IMR-90 (cell line): ENCODE measurements at places on chromosomes 2 and 18. TPM values are rescaled to one million over a fixed set of nuclear protein-coding genes. Genes with fewer than 3 reads are reported as not detected.

DNA sequence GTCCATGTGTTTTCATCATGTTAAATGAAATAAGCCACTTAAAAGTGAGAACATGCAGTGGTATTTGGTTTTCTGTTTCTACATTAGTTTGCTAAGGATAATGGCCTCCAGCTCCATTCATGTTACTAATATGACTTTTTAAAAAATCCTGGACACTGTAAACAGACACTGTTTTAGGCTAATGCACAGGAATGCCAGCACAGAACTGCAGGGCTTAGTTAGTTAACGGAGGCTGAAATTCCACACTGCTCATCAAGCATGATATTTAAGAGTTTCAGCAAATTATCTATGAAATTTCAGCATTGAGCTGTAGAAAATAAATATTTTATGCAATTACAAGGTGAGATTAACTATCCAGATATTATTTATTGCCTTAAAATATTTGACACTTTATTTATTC lies 42.5 kb upstream of the PAX3 start:
- DNase-seq = no peak

GRCh38 chr2:120605231-120605935 lies 130.3 kb upstream of the GLI2 start:
- peak; percentile 31 for DNase-seq

QPCT gene
- total RNA-seq = 2.2 TPM in 2 replicates

GRCh38 chr2:236706288-236706687 lies 136.7 kb downstream of the ACKR3 start:
- DNase-seq = no peak

DNA sequence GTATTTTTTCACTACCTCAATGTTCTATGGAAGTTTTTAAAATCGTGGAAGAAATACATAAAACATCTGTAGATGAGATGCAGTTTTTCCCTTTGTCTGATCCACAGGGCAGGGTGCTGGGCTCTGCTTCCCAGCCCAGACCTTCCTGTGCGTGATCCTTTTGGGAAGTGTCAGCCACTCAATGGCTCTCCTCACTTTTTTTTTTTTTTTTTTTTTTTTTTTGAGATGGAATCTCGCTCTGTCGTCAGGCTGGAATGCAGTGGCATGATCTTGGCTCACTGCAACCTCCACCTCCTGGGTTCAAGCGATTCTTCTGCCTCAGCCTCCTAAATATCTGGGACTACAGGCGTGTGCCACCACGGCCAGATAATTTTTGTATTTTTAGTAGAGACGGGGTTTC lies 32.8 kb downstream of the SOWAHC start:
- DNase-seq = no peak

SMYD1 gene
- not detected in 2 replicates for total RNA-seq

DNA sequence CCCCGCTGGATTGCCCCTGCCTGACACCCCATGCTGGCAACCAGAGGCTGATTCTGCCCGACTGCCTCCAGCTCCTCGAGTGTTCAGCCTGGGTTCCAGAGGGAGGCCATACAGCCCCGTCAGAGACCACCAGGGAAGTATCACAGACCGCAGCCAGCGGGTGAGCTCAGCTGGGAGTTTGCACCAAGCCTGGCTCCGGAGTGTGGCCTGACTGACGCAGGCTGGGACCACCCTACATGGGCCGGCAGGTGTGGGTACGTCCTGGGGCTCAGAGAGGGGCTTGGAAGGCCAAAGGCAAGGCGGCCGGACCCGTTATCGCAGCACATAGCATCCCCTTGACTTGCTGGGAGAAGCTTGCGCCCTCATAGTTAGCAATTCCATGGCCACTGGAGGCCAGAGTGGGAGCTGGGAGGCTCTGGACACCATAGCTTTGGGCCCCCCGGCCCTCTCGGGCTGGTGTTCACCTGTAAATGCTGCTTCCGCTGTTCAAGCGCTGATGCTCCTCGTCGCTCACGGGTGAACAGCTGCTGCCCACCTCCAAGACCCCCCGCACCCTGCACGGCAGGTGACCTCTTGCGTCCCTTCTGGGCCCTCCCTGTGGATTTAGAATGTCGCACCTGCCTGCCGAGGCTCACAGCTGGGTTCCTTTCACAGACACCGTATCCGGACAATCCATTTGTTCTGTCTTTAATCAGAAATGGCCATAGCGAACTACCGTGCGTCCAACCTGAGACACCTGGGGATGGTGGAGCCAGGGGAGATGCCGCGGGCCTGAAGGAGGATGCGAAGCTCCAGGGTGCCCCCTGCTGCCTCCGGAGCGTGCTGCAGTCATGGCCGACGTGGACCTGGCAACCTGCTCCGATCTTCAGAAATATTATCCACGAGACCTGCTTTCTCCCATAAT lies 31.2 kb upstream of the SLC66A3 start:
- peak; percentile 44 for DNase-seq

HYCC2 gene
- total RNA-seq = 9.1 and 10.0 TPM in 2 replicates

SERPINB4 gene
- not detected in 2 replicates for total RNA-seq

DNA sequence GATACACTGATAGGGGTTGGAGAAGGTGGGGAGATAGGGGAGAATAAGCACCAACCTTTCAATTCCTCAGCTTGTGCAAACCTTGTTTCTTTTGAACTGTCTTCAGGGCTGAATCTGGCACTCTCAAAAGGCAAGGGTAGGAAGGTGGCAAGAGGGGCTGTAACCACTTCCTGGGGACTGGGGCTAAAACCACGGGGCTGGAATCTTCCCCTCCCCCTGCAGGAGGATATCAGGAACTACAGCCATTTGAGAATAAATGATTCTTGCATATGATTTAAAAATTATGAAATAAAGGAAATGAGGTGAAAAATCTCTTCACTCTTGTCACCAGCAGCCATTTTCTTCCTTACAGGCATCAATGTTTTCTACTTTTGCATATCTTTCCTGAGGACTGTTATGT lies 50.8 kb downstream of the ATOH8 start:
- DNase-seq = no peak

DNA sequence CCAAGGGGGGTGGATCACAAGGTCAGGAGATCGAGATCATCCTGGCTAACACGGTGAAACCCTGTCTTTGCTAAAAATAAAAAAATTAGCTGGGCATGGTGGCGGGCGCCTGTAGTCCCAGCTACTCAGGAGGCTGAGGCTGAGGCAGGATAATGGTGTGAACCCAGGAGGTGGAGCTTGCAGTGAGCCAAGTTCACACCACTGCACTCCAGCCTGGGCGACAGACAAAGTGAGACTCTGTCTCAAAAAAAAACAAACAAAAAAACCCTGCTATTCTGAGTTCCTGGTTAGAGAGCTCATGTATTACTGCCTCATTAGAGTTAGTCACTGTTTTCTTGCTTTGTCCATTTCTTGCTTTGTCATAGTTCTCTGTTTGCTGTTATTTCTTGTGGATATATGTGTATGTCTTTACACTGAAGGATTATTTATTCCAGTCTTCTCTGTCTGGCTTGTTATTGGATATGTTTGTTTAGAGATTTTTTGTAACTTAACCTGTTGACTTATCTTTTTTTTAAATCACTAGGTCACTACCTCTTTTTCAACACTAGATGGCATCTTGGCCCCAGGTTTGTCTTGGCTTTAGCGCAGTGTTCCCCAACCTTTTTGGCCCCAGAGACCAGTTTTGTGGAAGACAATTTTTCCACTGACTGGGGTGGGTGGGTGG lies 17.0 kb downstream of the TTLL4 start:
- DNase-seq = peak; percentile 34

GRCh38 chr2:47946593-47946992 lies 40.3 kb upstream of the FBXO11 start:
- DNase-seq = no peak

GRCh38 chr2:51650769-51651168 lies 618.8 kb upstream of the NRXN1 start:
- no peak for DNase-seq

DNA sequence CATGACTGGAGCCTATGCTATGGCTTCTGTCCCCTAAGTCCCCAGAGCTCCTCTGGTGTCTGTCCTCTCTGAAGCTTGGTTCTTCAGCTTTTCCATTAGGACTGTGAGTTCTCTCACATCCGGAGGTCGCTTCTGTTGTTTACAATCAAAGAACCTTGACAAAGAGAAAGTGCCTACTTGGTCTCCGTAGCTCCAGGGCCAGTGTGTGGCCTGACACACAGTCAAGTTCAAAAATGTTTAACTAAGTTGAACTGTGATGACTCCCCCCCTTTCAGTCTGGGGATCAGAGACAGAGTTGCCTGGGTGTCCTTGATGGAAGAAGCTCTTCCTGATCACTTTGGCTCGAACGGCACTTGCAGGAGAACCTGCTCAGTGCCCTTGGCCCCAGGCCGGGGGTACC lies 26.3 kb upstream of the YWHAQ start:
- DNase-seq = no peak

- DNase-seq = no peak
These were observed 269.4 kb upstream of the LRRTM1 start for GRCh38 chr2:80573950-80574349.

DNA sequence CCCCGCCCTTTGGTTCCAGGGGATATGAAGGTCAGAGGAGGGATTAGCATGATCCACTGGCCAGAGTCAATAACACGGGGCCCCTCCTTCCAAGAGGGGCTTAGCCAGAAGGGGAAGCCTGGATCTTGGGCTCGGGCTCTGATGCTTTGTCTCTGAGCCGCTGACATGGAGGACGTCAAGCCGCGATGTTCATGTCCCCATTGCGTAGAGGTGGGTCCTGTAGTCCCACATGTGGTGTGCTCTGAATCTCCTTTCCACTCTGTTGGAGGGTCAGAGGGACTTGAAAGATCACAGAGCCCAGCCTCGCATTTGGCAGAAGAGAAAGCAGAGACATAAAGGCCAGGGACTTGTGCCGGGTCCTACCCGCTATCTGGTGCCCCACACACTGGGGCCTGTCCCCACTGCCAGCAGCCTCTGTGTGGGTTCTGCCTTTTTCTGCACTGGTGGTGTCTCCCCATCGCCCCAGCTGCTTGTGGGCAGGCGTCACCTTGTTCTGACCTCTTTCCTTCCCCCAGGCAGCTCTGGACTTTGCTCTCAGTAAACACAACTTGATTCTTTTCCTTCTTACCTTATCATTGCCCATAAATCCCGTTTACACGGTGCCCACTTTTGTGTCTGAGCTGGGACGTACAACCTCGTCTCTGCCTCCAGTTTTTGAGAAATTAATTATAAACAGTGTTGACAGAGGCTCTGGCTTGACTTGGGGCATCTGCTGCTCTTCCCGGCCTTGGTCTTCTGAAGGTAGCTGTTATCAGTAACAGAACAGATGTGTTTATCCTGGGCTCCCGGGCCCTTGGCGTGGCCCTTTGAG lies 48.8 kb downstream of the SH3BP4 start:
- no peak for DNase-seq

DNA sequence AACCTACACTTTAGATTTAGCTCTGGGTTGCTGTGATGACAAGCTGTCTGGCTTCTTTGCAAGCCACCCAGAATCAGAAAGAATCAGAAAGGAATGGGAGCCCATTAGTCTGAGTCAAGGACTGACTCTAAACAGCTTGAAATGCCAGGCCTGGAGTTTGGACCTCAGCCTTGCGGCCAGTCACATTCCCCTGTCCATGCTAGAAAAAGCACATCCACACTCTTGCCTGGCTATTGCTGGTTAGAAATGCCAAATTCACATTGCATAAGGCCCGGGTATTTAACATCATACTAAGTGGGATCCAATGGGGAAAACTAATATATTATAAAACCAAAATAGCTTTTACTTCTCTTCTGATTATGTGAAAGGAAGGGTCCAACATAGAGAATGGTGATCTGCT lies 756.8 kb upstream of the KLHL29 start:
- DNase-seq = no peak

GRCh38 chr18:37564711-37565100 lies 892 bp downstream of the CELF4 start:
- DNase-seq = peak; percentile 21

DNA sequence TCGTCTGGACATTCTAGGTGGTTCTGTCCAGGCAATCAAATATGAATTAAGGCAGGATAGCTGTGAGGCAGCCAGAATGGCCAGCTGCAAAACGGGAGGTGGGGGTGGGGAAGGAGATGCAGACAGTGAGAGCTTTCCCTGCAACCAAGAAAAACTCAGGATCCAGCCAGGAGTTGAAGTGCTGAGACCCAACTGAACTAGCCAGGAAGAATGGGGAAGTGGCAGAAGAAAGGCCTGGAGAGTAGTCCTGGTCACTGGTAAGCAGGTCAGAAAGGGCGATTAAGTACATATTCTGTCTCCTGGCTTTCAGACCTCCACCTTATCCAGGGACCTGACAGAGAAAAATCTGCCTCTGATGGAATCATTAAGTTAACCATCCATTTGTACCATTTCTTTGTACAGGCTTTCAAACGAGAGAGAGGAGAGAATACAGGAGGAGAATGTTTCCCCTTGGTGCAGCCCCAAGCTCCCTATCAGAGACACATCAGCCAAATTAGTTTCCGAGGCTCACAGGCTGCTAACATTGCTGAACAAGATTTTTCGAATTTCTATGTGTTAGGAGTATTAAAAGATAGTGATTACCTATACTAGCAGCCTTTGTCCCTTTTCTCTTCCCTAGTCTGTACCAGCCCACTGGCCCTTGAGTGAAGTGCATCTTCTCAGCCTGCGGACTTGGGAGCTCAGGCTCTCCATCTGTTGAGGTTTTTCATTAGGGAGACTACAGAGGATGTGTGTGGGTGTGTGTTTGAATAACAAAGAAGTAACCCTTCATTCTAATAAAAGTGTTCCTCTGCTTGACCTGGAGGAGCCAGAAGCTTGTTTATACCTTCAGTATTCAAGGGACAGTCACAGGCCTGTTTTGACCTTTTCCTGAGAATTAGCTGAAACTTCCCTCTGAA lies 12.5 kb upstream of the HOXD1 start:
- no peak for DNase-seq
